ENCODE measurements at places on chromosomes 2 and 18.

DNA sequence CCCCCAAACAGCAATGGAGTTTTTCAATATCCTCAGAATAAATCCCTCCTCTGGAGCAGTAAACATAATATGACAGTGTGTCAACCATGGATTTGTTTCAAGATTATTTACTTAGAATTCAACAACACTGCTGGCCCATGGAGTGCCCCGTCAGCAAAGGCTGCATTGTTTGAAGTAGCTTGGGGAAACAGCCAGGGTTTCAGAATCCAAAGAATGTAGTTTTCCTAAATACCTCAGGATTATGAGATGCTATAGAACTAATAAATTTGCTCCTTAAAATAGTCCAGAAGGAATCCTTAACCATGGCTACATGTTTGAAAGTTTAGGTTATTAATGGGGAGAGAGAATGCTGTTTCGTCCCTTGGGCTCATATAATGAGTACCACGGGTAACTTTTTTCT lies 13.1 kb upstream of the CETN1 start:
- DNase-seq = no peak

- no peak for DNase-seq
These were observed 26.8 kb upstream of the NABP1 start for GRCh38 chr2:191650896-191651773.

- DNase-seq = no peak
These were observed 23.5 kb upstream of the C1GALT1C1L start for GRCh38 chr2:43699761-43700160.

GRCh38 chr2:187302586-187302985 lies 145.5 kb downstream of the CALCRL start:
- DNase-seq = no peak

DNA sequence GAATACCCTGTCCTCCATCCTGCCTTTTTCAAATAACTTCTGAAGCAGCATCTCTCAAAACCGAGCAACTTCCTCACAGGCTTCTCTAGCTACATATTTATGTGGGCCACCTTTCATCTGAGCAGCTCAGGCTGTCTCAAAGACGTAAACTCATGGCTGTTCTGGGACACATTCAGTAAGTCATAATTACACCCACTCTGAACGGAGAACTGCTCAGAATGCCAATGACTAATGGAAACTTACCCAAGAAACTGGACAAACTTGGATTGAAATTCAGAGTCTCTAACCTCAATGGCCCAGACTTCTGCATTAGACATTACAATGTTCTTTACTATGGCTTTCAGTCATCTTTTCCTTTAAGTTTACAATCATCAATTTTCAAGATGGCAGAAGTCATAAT lies 145.2 kb downstream of the RAD51AP2 start:
- no peak for DNase-seq

DNA sequence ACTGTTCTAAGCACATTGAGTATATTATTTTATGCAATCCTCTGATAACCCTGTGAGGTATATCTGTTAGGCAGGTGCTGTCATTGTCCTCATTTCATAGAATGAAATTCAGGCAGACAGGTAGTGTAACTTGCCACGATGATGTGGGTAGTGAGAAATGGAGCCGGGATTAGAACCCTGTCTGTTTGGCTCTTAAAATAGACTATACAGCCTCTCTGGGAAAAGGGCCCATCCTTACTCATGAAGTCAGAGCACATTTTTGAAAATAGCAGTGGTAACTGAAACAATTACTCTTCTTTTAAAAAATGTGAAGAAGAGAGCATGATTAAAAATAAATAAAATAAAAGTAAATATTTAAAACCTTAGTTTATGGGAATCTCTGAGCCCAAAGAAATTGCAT lies 23.0 kb downstream of the FAM171B start:
- DNase-seq = no peak

DNA sequence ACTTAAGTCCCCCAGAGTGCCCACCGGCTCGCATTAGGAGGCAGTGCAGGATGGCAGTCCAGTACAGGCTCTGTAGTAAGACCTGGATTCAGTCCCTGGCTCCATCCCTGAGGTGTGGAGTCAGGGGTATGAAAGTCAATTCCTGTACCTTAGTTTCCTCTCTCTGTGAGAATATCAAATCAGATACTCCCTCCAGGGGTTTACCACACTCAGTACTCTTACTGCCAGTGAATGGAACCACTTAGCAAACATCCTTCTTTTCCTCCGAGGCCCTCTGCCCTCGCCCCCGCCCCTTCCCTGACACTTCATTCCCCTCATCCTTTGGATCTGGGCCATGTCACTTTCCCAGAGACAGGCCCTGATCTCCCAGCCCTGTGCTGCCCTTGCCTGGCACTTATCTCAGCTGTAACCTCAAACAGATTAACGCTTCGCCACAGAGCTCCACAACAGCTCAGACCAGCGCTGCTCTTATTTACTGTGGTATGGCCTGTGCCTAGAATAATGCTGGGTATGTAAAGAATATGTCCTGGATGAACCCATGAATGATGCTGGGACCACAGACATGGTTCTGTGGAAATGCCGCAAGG lies 159.0 kb upstream of the TMEM200C start:
- DNase-seq = no peak

GRCh38 chr2:43319541-43319940 lies 93.1 kb upstream of the ZFP36L2 start:
- no peak for DNase-seq

- no peak for DNase-seq
These were observed 1183.1 kb upstream of the TMEFF2 start for GRCh38 chr2:193377789-193378188.

DNA sequence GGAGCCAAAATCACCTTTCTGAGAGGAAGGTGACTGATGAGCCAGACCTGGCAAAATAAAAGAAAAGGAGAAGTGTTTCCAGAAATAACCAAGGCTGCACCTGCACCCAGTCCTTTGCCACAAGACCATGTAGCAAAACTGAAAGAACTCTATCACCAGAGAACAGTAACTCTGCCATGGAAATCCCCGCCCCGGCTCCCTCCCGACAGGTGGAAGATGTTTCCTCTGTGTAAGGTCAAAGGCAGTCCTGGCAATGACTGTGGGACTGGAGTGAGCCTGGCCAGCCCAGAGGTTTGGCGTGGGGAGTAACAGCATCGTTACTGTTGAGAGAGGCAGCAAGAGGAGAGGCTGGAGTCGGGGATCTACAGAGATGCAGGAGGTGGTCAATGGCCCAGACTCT lies 42.3 kb downstream of the SPRED2 start:
- DNase-seq = no peak

GRCh38 chr2:218517434-218518206 lies 50.5 kb downstream of the USP37 start:
- DNase-seq = no peak

GRCh38 chr18:44786688-44787087 lies 106.0 kb downstream of the SETBP1 start:
- no peak for DNase-seq

- no peak for DNase-seq
These were observed 260.6 kb downstream of the PRKCE start for GRCh38 chr2:45912109-45912508.

DNA sequence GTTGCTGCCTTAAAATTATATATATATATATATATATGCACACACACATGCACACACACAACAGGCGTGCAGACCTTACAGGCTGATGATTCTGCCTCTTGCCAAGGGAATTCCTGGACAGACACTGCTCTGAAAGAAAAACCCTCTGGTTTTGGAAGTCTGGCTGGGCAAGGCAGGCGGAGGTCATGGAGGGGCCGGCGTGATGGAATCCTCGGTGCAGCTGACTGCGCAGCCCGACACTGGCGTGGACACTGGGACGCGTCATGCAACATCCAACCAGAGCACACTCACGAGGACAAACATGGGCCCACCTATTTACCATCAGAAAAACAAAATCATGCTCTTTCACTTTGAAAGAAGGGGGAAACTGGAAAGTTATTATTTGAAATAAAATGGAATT lies 235.3 kb downstream of the ZNF516 start:
- DNase-seq = no peak

GRCh38 chr2:41933046-41933420 lies 114.8 kb upstream of the PKDCC start:
- no peak for DNase-seq

DNA sequence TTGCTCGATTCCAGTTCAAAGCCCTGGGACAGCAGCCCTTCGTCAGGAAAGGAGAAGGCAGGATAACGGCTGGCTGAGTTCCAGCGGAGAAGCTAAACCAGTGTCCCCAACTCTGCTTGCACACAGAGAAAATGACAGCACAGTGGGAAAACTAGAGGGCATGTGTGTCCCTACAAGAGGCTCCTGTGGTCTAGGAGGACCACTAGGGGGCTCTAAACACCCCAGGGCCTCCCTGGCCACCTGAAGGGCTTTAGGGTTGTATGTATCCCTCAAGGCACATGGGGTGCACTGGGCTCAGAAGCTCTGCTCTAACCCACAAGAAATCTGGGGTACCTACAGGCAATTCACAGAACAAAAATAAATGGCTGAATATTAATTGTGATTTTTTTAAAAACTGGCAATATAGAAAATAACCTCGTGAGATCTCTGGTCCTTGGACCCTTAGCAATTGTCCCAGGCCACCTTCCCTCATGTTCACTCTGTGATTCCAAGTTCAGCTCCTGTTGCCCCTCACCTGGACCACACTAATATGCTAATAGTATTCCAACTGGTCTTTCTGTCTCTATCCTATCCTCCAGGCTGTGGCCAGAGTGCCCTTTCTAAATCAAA lies 17.5 kb downstream of the STAT1 start:
- DNase-seq = peak; percentile 6

DNA sequence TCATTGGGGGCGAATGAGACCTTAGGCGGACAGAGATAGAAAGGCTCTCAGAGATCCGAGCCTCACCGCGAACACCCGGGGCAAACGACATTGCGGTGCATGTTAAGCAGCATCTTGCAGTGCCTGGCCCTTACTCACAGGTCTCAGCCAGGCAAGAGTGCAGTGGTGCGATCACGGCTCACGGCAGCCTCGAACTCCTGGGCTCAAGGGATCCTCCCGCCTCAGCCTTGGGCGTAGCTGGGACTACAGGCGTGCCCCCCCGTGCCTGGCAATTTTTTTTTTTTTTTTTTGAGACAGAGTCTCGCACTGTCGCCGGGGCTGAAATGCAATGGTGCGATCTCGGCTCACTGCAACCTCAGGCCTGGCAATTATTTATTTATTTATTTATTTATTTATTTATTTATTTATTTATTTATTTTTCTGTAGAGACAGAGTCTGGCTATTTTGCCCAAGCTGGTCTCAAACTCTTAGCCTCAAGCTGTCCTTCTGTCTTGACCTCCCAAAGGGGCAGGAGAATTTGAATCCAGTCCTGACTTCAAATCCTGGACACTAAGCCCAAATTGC lies 1.3 kb downstream of the LAMA3 start:
- DNase-seq = no peak

DNA sequence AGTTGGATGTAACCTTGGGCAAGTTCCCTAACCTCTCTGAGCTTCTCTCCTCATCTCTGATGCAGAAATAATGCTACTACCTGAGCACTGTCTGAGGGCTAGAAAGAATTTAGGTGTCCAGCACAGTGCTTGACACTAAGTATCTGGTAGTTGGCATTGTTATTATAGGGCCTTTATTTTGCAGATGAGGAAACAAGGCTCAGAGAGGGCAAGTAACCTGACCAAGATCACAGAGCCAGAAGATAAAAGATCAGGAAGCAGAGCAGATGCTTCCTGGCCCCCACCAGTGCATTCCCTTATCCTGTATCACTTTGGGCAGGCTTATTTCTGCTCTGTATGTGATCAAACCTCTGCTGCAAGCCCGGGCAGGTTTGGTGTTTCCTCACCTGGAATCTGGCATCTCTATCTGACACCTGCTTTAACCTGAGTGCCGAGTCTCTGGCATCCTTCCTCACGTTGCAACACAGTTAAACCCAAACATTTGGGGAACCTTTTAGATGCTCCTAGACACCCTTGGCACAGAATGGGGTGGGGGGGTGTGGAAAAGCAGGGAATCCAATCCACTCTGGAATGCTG lies 69.9 kb downstream of the PLB1 start:
- no peak for DNase-seq

- DNase-seq = no peak
These were observed 81.8 kb downstream of the EXOC6B start for GRCh38 chr2:72744049-72744448.

- DNase-seq = no peak
These were observed 8.4 kb upstream of the NMI start for GRCh38 chr2:151297882-151298281.

GRCh38 chr18:55780586-55781071 lies 192.6 kb upstream of the TCF4 start:
- DNase-seq = no peak

GRCh38 chr2:46548521-46549144 lies 69.3 kb downstream of the TMEM247 start:
- no peak for DNase-seq
